Breast epithelium (tissue), 4 donors: ENCODE measurements at places on chromosomes 16 and 17. TPM values are rescaled to one million over a fixed set of nuclear protein-coding genes. Genes with fewer than 3 reads are reported as not detected.

The NPIPA8 gene
- 11.0 TPM for total RNA-seq

The KRTAP9-4 gene
- total RNA-seq: not detected

The CISD3 gene
- 12.5 TPM for total RNA-seq

GRCh38 chr16:67449336-67449735, 18.4 kb downstream of the HSD11B2 start:
- peaks cover 52% of the 10 kb centered on the region for H3K4me1 ChIP-seq
- DNase-seq: no peak
- H3K27me3 ChIP-seq: no peaks in the 10 kb centered on the region
- peak overlapping the region; percentile 67 for H3K27ac ChIP-seq
- no peak overlapping the region for H3K4me3 ChIP-seq

The TMEM114 gene
- total RNA-seq: not detected

The FAM20A gene
- 28.8 TPM for total RNA-seq

DNA sequence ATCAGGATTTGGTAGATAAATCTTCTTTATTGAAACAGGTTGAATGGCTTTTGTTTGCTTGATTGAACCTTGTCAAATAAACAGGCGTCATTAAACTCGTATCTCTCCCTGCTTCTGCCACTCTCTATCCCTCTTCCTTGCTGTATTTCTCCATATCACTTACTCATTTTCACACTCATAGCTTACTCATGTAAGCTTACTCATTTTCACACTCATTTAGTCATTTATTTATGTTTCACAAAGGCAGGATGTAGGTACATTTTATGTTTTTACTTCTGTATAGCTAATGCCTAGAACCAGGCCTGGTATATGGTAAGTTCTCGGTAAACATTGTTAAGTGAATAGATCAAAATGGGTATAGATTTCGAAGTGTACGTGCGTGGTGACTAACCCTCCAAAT, 450.0 kb downstream of the PMP22 start:
- H3K4me3 ChIP-seq: no peak overlapping the region
- no peaks in the 10 kb centered on the region for H3K27me3 ChIP-seq
- no peak overlapping the region for H3K27ac ChIP-seq

DNA sequence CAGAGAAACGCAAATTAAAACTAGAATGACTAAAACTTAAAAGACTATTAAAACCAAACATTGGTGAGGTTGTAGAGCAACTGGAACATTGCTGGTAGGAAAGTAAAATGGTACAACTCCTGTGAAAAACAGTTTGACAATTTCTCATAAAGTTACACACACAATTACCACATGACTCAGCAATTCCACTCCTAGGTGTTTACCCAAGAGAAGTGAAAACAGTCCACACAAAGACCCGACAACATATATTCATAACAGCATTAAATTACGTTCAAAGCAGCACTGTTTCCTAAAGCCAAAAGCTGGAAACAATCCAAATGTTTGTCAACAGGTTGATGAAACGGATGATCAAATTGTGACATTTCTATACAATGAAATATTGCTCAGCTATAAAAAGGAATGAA, 26.5 kb upstream of the ALOX12 start:
- H3K36me3 ChIP-seq: no peaks in the 10 kb centered on the region
- H3K4me1 ChIP-seq: no peaks in the 10 kb centered on the region
- H3K4me3 ChIP-seq: no peak overlapping the region
- no peaks in the 10 kb centered on the region for H3K27me3 ChIP-seq
- H3K27ac ChIP-seq: no peak overlapping the region
- no peak for DNase-seq

The KRT38 gene
- total RNA-seq: not detected

- H3K27me3 ChIP-seq: no peaks in the 10 kb centered on the region
- H3K4me3 ChIP-seq: no peak overlapping the region
- no peaks in the 10 kb centered on the region for H3K4me1 ChIP-seq
Observed at GRCh38 chr16:88560714-88561484, 9.3 kb upstream of the ZC3H18 start.

The RPL23 gene
- total RNA-seq: 1,871 TPM

- no peak for DNase-seq
- H3K27me3 ChIP-seq: no peaks in the 10 kb centered on the region
- no peaks in the 10 kb centered on the region for H3K4me1 ChIP-seq
- H3K36me3 ChIP-seq: no peaks in the 10 kb centered on the region
- H3K4me3 ChIP-seq: no peak overlapping the region
Observed at GRCh38 chr16:47627721-47628120, 166.6 kb downstream of the PHKB start.

DNA sequence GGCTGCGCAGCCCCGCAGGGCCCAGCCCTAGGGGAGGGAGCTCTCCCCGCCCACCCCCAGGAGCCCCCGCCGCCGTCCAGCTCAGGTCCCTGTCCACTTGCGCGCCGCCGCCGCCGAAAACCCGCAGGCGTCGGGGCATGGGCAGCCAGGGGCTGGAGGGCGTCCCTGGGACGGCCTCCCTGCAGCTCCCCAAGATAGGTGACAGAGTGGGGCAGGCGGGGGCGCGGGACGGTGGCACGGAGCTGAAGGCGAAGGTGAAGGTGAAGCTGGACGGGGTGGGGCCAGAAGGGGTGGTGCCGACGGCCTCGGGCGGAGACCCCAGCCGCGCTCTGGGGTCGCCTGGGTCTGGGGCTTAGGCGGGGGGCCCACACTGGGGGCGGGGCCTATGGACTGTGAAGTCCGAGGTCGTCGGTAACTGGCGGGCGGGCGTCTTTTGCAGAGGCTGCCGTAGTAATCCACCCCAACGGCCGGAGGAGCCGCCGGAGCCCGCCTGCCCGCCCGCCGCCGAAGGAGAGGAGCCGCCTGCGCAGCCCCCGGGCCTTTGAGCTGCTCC, 27.2 kb downstream of the SREBF1 start:
- no peak for DNase-seq
- H3K27ac ChIP-seq: peak overlapping the region; percentile 80
- no peaks in the 10 kb centered on the region for H3K36me3 ChIP-seq
- peak overlapping the region; percentile 51 for H3K4me3 ChIP-seq
- H3K4me1 ChIP-seq: peaks cover 15% of the 10 kb centered on the region

DNA sequence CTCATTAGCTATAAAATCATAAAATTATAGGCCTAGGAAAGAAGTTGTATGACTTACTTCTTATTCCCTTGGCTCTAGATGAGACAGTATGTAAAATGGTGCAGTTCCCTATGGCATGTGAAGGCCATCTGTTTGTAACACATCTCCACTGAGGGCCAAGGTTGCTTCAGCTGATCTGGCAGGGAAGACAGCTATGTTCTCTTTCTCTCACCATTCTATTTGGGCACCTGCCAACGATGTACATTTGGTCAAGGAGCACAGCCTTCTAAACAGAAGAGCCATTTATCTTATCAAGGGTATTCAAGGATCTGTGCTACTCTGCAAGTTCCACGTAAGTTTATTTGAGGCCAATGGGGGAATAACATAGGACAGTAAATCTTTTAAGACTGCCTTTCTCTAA, 129.8 kb upstream of the TOM1L1 start:
- H3K4me3 ChIP-seq: no peak overlapping the region
- H3K36me3 ChIP-seq: no peaks in the 10 kb centered on the region
- H3K4me1 ChIP-seq: no peaks in the 10 kb centered on the region
- no peak for DNase-seq

DNA sequence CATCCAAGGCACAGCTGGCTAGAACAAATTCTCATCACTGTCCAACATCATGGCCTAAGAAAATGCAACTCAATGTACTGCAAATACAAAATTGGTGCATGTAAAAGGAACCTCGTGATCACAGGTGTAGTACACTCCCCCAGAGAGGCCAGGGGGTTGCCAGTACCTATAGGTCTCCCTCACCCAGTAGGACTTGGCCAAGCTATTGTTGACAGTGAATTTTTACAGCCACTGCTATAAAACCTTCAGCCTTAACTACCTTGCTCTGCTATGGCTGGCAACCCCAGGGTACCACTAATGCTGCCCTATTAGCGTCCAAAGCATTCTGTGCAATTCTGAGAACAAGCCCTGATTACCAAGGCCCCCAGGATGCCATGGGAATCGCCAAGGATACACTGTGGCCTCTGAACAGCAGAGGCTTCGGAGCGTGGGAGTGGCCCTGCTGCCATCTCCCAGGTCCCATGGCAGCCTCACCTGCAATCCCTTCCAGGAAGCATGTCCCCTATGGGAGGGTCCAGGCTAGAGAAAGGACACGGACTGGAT, 67.6 kb downstream of the SDK2 start:
- H3K36me3 ChIP-seq: no peaks in the 10 kb centered on the region
- no peak for DNase-seq
- no peak overlapping the region for H3K4me3 ChIP-seq
- no peak overlapping the region for H3K27ac ChIP-seq
- H3K4me1 ChIP-seq: no peaks in the 10 kb centered on the region

DNA sequence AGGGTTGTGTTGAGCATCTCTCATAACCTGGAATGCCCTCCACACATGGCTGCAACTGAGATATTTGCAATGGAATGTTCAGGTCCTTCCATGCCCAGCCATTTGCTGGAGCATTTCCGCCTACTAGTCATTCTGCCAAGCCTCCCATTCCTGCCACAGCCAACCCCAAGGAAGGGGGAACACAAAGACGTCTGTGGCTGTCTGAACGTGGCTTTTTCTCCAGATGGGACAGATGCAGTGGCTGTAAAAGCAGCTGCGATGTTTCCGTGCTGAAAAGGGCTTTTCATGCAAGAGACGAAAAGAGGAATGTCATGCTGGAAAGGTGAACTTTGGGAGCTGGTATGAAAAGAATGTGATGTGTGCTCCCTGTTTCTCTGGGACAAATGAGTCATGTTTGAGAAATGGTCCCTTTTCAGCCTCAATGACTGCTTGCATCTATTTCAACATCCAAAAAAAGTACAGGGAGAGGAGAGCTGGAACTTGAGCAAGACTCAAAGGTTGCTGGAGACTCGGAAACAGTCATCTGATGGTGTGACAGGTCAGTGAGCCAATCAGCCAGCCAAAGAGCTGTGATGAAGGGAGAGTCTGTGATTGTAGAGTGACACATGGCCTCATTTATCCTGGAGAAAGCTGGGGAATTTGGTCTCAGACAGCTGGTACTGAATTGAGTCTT, 208.9 kb downstream of the SHISA9 start:
- no peak overlapping the region for H3K4me3 ChIP-seq
- no peaks in the 10 kb centered on the region for H3K4me1 ChIP-seq
- DNase-seq: peak; percentile 76
- H3K27ac ChIP-seq: peak overlapping the region; percentile 60
- no peaks in the 10 kb centered on the region for H3K27me3 ChIP-seq
- H3K36me3 ChIP-seq: no peaks in the 10 kb centered on the region

GRCh38 chr17:64130559-64131001, 636 bp upstream of the ERN1 start:
- DNase-seq: no peak
- peak overlapping the region; percentile 99 for H3K4me3 ChIP-seq
- H3K27me3 ChIP-seq: no peaks in the 10 kb centered on the region
- H3K36me3 ChIP-seq: no peaks in the 10 kb centered on the region

GRCh38 chr16:49021136-49021535, 260.5 kb downstream of the CBLN1 start:
- DNase-seq: no peak
- H3K27ac ChIP-seq: no peak overlapping the region
- no peaks in the 10 kb centered on the region for H3K27me3 ChIP-seq
- no peaks in the 10 kb centered on the region for H3K4me1 ChIP-seq

- no peak for DNase-seq
- H3K36me3 ChIP-seq: no peaks in the 10 kb centered on the region
- no peak overlapping the region for H3K4me3 ChIP-seq
- H3K27me3 ChIP-seq: no peaks in the 10 kb centered on the region
- H3K4me1 ChIP-seq: no peaks in the 10 kb centered on the region
- H3K27ac ChIP-seq: no peak overlapping the region
Observed at GRCh38 chr16:87740909-87741424, 24.8 kb downstream of the KLHDC4 start.

GRCh38 chr16:54341892-54342776, 55.5 kb upstream of the IRX3 start:
- no peaks in the 10 kb centered on the region for H3K36me3 ChIP-seq
- no peak for DNase-seq
- no peaks in the 10 kb centered on the region for H3K4me1 ChIP-seq
- no peaks in the 10 kb centered on the region for H3K27me3 ChIP-seq

DNA sequence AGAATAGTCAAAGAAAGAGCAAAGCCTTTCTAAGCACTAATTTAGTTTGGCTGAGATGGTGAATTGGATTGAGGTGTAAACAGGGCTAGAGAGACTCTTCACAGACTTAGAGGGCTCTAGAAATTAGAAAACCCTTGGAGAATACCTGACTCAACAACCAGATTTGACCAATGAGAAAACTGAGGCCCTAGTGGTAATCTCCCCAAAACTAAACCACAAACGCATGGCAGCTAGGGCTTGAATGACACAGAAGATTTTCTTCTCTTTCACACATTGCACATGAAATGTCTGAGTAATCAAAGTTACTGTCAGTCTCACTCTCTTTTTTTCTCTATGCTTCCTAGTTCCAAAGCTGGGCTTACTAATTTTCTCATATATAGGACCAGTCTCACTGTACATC, 314.5 kb upstream of the KCNJ16 start:
- H3K27me3 ChIP-seq: no peaks in the 10 kb centered on the region
- H3K36me3 ChIP-seq: no peaks in the 10 kb centered on the region
- DNase-seq: no peak
- no peak overlapping the region for H3K4me3 ChIP-seq
- H3K27ac ChIP-seq: no peak overlapping the region

GRCh38 chr16:3143598-3144320, 8.9 kb downstream of the ZNF213 start:
- H3K27ac ChIP-seq: peak overlapping the region; percentile 83
- no peaks in the 10 kb centered on the region for H3K4me1 ChIP-seq
- no peak for DNase-seq
- no peaks in the 10 kb centered on the region for H3K27me3 ChIP-seq
- no peaks in the 10 kb centered on the region for H3K36me3 ChIP-seq

The PDILT gene
- not detected for total RNA-seq

The INCA1 gene
- total RNA-seq: 2.9 TPM

- no peaks in the 10 kb centered on the region for H3K27me3 ChIP-seq
- no peak for DNase-seq
- H3K36me3 ChIP-seq: no peaks in the 10 kb centered on the region
- peaks cover 10% of the 10 kb centered on the region for H3K4me1 ChIP-seq
- peak overlapping the region; percentile 42 for H3K4me3 ChIP-seq
Observed at GRCh38 chr16:67163164-67163998, 1.2 kb upstream of the HSF4 start.

The SMG1 gene
- total RNA-seq: 132 TPM

GRCh38 chr16:82055728-82056549, 20.9 kb downstream of the HSD17B2 start:
- DNase-seq: no peak
- no peaks in the 10 kb centered on the region for H3K27me3 ChIP-seq
- H3K4me1 ChIP-seq: no peaks in the 10 kb centered on the region
- no peak overlapping the region for H3K4me3 ChIP-seq
- H3K36me3 ChIP-seq: no peaks in the 10 kb centered on the region

GRCh38 chr16:85851034-85851785, 47.8 kb upstream of the IRF8 start:
- peak; percentile 11 for DNase-seq
- H3K27ac ChIP-seq: no peak overlapping the region
- H3K36me3 ChIP-seq: no peaks in the 10 kb centered on the region
- H3K4me3 ChIP-seq: no peak overlapping the region
- H3K4me1 ChIP-seq: no peaks in the 10 kb centered on the region
- H3K27me3 ChIP-seq: no peaks in the 10 kb centered on the region

GRCh38 chr17:948284-948852, 31.2 kb downstream of the NXN start:
- H3K4me3 ChIP-seq: no peak overlapping the region
- no peaks in the 10 kb centered on the region for H3K36me3 ChIP-seq
- peak overlapping the region; percentile 29 for H3K27ac ChIP-seq
- H3K4me1 ChIP-seq: no peaks in the 10 kb centered on the region
